ENCODE measurements at places on chromosomes 3 and 15. TPM values are rescaled to one million over a fixed set of nuclear protein-coding genes. Genes with fewer than 3 reads are reported as not detected.

HCN4 gene
- 7.4 TPM for polyA plus RNA-seq

HCLS1 gene
- polyA plus RNA-seq = 7.0 TPM

DNA sequence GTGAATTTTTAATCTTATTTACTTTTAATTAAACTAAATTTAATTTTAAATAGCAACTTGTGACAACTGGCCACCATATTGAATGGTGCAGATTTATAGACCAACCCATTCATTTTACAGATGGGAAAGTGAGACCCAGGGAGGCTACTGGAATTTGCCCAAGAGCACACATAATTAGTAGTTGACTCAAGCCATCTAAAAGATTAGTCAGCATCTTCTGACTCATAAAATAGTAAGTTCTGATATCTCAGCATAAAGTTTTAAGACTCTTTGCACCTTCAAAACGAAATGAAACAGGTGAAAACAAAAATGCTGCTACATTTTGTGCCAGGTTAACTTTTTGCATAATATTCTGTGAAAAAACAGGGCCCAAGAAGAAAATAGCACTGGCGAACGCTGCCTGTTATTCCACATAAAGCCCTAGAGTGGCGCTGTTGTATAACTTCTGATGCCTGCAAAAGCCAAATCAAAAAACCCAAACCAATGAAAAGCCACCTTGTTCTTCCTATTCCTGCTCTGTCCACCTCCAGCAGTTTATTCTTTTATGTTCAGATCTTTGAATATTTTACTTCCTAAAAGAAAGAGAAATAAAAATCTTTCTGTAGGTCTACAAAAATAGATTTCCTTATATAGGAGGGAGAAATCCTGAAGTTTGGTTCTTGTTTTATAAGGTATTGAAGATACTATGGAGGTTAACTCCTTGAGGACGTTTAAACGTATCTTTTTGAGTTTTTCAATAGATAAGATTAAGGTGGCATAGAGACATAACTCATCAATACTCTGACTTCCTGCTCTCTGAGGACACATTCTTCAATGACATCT is 62.8 kb downstream of the OTOL1 start:
- DNase-seq = peak; percentile 64

ST3GAL6 gene
- 1.7 TPM for polyA plus RNA-seq

DNA sequence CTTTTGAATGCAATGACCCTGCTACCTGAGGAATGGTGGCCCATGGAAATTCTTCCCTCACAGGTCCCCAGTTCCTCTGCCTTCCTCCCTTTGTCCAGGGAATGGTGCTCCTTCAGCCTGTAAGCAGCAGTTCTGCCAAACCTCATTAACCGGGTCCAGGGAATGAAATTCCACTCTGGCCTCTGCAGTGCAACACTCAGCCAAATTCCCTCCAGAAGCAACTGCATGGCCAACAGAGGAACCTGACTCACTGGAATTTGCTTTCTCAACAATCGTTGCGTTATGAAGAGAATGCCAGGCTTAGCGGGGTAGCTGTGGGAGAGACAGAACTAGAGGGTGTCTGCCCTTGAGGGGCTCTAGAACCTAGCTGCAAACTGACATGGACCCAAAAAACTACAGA is 449.4 kb upstream of the PROK2 start:
- DNase-seq = no peak

DGKG gene
- polyA plus RNA-seq = 3.8 TPM

CHRNA7 gene
- 1.8 TPM for polyA plus RNA-seq

MSL2 gene
- 17.2 TPM for polyA plus RNA-seq

DNA sequence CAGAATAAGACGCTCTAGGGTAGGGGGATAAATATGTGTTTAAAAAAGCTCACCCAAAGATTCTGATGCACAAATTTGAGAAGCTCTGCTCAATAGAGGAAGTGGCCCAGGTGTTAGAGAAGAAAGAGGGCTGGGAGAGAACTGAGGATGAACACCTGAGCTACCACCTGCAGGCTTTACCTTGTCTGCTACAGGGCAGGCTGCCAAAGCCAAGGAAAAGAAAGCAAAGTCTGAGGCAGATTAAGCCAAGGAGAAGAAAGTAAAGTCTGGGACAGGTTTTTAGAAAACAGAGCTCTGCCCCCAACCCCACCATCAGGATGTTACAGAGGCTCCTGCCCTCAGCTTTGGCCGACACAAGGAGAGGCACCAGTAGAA is 92.9 kb downstream of the THRB start:
- DNase-seq = no peak

BHLHE40 gene
- 26.5 TPM for polyA plus RNA-seq

DNA sequence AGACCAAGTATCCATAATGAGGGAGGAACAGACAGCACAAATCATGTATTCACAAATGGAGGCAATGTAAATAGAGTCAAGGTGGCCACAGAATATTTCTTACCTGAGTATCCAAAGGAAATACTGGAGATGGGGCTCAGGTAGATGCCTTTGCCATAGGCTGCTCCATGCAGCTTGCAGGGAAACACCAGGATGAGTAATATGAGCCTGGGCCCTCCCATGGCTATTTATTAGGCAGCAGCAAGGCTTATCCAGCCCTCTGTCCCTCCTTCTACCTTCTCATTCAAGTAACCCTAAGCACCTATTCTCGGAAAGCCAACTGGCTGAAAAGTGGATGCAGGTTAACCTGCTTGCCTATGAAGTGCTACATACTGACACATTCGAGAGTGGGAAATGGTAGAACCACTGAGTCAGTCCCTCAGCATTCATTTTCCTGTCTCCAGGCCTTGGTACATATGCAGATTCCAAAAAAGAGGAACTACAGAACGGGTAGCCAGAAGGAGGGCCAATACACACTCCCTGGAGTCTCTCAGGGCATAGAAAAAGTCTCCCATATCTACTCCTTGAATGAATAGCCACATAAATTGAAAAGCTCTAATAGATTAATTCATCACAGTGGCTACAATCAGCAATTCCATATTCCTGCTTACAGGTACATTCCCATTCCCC is 18.3 kb upstream of the PKM start:
- DNase-seq = no peak

GRCh38 chr3:86168512-86168911 is 822.4 kb downstream of the VGLL3 start:
- no peak for DNase-seq

FANCD2OS gene
- polyA plus RNA-seq = not detected

DNA sequence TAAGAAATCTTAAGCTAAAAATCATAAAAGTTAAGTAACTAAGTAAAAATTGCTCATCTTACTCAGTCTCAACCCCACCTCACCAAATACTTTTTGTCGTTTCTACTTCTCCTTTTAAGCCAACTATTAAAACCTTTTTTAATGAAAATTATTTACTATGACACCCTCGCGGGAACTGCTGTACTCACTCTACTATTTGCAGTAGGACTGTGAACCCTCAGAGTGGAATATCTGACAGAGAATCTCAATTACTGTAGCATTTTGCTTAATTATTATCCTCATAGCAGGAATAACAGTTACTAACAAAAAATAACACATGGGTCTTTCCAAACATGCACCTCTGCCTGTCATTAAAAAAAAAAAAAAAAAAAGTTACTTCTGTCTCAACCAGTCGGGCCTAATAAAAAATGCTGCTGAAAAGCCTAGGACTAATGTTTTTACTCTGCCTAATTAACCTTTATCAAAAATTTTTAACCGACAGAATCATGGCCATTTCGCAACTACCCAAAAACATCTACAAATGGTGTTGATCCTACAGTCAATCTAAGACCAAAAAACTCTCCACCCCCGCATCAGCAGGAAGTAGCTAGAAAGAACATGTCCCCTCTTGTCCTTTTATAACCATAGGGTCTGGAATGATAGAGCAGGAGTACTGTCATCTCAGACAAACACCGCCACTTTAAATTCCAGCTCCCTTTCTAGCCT is 10.2 kb downstream of the ALDH1L1 start:
- no peak for DNase-seq

GRCh38 chr3:165130708-165131107 is 52.4 kb upstream of the SI start:
- DNase-seq = no peak

GRCh38 chr3:35224565-35225295 is 414.6 kb upstream of the ARPP21 start:
- no peak for DNase-seq

DNA sequence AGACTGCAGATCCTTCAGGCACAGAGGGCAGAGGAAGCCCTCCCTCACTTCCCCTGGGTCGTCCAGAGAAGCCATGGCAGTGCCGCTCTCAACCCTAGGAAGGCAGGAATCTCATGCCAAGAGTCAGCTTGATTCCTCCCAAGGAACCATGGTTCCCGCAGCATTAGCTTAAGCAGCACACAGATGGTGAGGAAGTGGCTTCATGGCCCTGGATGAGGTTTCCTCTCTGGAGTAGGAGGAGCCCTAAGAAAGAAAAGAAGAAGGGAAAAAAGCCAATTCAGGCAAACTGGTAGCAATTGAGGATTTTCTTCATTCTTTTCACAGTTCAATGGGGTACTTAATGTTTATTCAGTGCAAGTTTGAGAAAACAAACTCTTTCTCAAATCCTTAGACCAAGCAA is 2.9 kb downstream of the RBSN start:
- DNase-seq = no peak

DNA sequence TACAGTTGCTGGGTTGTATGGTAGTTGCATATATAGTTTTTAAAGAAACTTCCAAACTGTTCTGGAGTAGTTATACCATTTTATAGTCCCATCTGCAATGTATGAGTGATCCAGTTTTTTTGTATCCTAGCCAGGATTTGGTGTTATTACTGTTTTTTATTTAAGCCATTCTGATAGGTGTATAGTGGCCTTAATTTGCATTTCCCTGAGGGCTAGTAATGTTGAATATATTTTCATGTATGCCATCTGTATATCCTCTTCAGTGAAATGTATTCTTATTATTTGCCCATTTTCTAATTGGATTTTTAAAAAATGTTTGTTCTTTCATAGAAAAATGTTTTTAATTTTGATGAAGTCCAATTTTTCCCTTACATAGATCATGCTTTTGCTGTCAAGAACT is 29.2 kb downstream of the PXK start:
- DNase-seq = no peak

TMEM44 gene
- polyA plus RNA-seq = 20.1 TPM

- no peak for DNase-seq
Measured at GRCh38 chr15:68637767-68638404, 59.1 kb downstream of the CORO2B start.

ASB14 gene
- not detected for polyA plus RNA-seq

GRCh38 chr3:51789437-51789836 is 10.4 kb upstream of the IQCF6 start:
- no peak for DNase-seq

DNA sequence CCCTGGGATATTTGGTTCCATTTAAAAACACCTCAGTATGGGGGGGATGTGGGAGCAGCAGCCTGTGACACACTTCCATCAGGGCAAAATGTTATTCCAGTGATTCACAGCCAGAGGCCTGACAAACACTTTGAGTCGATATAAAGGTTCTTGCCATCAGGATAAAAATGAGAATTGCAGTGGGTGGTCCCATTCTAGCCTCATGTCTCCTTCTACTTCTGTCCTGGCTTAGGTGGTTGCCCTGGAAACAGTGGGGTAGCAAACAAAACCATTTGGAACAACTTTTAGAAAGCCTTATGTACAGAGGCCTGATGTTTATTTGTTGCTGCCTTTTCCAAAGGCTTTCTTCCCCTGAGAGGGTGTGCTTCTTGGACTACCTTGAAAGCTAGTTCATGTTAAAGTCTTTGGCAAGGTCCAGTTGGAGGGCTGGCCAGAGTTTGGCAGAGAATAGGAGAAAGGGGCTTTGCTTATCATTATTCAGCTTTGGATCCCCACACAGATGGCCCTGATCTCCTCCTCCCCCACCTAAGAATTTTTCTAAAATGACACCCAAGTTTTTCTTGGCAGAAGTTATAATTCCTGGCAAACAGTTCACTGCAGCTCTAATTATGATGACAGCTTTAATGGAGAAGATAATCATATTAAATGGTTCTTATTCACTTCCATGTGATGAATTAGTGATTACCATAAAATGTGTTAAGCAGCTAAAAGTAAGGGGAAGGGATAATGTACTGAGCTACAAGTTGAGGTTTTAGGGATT is 84.2 kb upstream of the ZNF280D start:
- DNase-seq = peak; percentile 70

DNA sequence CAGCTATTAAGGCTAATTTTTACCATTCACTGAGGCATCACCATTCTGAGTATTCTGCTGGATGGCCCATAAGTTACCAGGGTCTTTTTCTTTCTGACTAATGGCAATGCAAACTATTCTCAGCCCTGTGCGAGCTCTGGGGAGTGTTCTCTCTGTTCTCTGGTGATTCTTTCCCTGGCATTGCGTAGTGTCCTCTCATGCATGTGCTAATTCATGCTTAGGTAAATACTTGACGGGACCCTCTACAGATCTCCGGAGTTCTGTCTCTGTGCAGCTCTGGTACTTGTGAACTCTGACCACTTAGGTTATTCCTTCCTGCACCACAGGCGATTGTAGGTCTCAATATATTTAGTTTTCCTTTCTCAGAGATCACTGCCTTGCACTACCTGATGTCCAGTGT is 34.8 kb downstream of the UBE2E1 start:
- no peak for DNase-seq

ITIH1 gene
- not detected for polyA plus RNA-seq

CATSPER2 gene
- 2.3 TPM for polyA plus RNA-seq

DISP2 gene
- polyA plus RNA-seq = 16.3 TPM

DNA sequence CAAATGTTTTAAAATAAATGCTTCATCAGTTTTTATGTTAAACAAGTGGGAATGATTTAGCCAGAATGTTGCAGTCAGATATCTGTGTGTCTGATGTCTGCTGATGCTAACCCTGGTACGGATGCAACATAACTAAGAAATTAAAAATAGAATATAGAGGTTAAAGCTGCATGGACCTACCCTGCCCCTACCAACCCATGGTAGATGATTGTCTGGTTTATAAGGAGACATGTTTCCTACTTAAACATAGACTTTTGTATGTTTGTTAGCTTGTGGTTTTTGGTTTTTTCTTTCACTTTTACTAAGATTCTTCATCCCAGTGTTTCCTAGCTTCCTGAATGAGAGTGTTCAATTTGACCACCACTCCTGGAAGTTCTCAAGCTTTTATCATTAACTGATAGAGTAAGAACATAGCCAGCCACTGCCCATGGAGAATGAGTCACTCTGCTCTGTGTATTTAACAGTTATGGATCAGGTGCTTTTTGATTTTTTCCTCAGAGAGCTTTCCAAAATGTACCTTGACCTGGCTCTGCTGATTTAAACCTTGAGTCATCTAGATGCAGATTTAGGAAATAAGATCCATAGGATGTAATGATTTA is 70.7 kb upstream of the VEPH1 start:
- DNase-seq = no peak

- no peak for DNase-seq
Measured at GRCh38 chr15:28899061-28899738, 13.4 kb downstream of the APBA2 start.

GRCh38 chr15:35622641-35623340 is 76.8 kb upstream of the DPH6 start:
- DNase-seq = no peak

- DNase-seq = peak; percentile 90
Measured at GRCh38 chr3:11335056-11335608, 62.9 kb downstream of the ATG7 start.

PODXL2 gene
- 133 TPM for polyA plus RNA-seq

DNA sequence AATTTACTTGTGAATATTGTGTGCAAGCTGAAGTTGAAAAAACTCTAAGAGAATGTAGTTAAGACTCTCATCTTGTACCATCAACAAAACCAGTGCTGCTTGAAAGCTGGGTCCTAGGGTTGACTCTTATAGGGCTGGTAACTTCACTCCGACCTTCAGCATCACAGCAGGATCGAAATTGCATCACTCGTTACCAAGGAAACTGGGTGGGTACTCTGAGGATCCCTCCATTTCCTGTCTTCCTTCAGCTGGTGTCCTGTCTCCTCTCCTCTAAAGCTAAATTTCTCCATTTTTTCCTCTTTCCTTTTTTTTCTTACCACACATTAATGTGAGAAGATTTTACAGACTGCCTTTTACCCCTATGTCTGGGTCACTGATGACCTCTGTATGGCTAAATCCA is 3.0 kb upstream of the APH1B start:
- DNase-seq = no peak

- no peak for DNase-seq
Measured at GRCh38 chr3:15923640-15924405, 126.0 kb upstream of the ANKRD28 start.
